Cardiac septum (tissue), 1 donor: ENCODE measurements at places on chromosomes 4 and X. TPM values are rescaled to one million over a fixed set of nuclear protein-coding genes. Genes with fewer than 3 reads are reported as not detected.

DNA sequence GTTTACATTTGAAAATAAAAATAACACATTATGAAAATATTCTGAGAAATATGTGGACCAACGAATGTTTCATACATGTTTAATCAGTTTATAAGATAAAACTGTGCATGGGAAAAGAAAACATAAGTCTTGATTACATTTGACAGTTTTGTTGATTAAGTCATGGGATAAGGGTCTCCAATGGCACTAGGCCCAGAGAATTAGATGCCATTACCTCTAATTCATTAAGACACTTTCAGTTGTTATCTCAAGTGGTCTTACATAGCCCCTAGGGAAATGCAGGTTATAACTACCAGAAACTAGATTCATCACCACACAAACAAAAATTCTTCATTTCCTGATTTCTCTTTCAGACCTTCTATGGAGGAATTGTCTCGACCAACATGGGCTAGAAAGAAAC is 300.8 kb downstream of the PCDH7 start:
- no peak for DNase-seq

- no peak for DNase-seq
These were observed 221.3 kb downstream of the DCTD start for GRCh38 chr4:182695842-182696241.

DNA sequence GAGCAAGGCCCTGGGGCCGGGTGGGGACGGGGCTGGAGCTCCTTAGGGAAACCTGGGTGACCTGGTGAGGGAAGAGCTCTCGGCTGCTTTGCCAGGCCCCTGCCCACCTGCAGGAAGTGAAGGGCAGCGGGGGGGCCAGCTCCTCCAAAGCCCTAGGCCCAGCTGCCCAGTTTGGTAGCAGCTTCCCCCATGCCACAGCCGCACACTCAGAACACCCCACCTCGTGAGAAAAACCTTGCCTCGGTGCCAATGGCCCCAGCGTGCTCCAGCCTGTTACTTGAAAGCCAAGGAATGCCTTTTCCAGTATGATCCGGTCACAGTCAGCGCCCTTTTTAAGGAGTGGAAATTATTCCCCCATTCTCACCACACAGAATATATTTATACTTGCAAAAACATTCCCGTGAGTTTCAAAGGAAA is 38.3 kb downstream of the ACOX3 start:
- DNase-seq: no peak

DNA sequence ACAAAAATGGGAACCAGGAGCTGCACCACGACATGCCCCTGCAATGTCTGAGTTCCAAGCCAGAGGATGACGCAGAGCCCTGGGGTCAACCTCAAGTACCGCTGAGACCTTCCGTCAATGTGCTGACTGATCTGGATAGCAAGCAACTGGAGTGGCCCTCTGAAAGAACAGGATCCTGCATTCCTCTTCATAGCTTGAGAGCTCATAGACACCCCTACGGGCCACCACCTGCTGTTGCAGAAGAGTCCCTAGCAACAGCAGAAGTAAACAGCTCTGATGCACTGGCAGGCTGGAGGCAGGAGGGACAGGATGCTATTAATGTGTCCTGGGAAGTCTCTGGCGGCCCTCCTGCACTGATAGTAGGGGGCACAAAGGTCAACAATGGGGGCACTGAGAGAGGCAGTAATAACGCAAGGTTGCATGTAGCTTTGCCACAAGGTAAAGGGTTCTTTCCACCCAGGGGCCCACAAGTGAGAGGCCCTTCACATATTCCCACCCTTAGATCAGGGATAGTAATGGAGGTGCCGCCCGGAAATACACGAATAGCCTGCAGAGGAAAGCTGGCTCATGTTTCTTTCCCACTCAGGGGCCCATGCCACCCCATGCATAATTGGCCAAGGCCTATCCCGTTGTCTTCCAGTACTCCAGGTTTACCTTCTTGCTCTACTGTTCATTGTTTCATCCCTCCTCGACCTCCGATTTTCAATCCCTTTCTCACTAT is 1.3 kb downstream of the PRR32 start:
- DNase-seq: no peak

GRCh38 chrX:44873415-44874276 is 658 bp downstream of the KDM6A start:
- DNase-seq: peak; percentile 81

- DNase-seq: no peak
These were observed 20.2 kb downstream of the SETD7 start for GRCh38 chr4:139535871-139536234.

C4orf50 gene
- 0.03 TPM for total RNA-seq

GRCh38 chrX:119482041-119482440 is 13.8 kb downstream of the SLC25A5 start:
- DNase-seq: no peak

BST1 gene
- total RNA-seq: 2.5 TPM

GRCh38 chr4:187390646-187391045 is 604.9 kb upstream of the ZFP42 start:
- no peak for DNase-seq

AGTR2 gene
- not detected for total RNA-seq

LINC00632 gene
- 191 TPM for total RNA-seq

- DNase-seq: no peak
These were observed at the start of gene XKRX for GRCh38 chrX:100928660-100929613. Gene XKRX, minus strand, starts transcription at chrX:100928917. Its CDS starts 613 bp downstream, at chrX:100928304.

DNA sequence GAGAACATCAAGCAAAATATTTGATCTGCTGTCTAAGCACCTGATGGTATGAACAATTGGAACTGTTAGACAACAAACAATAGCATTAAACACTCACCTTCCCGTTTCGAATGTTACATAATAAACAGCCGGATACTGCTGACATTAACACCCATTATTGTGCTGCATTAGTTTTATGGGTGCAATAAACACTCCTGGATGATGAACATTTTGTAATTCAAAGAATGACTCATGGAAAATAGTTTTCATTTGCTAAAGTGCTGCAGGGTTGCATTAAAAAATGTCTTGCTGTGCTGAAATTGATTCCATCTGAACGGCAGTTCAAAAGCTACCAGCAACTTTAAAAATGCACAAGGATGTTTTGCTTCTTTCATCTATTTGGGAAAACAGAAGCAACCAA is 100.8 kb upstream of the SORBS2 start:
- DNase-seq: no peak

DNA sequence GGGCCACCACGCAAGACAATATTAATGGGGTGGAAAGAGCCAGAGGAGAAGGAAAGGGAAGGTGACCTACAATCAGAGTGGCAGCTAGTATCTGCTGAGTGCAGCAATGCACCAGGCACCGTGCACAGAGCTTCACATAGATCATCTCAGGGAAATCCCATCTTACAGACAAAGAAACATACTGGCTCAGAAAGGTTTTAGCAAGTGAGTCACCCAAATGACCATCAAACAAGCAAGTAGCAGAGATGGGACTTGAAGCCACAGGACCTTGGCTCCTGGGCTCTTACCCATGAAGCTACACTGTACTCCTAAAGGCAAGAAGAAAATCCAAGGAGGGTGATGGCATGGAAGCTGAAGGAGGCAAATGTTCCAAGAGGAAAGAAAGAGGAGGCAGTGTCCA is 6.8 kb downstream of the ANXA5 start:
- DNase-seq: no peak

GRCh38 chr4:94567811-94568210 is 116.1 kb downstream of the PDLIM5 start:
- no peak for DNase-seq

GRCh38 chr4:124596816-124597215 is 115.7 kb downstream of the ANKRD50 start:
- DNase-seq: no peak

- DNase-seq: no peak
These were observed 64.8 kb downstream of the HPGD start for GRCh38 chr4:174457468-174457867.

BRCC3 gene
- 15.6 TPM for total RNA-seq

IL2RG gene
- 2.3 TPM for total RNA-seq

UGT2B10 gene
- total RNA-seq: not detected

DNA sequence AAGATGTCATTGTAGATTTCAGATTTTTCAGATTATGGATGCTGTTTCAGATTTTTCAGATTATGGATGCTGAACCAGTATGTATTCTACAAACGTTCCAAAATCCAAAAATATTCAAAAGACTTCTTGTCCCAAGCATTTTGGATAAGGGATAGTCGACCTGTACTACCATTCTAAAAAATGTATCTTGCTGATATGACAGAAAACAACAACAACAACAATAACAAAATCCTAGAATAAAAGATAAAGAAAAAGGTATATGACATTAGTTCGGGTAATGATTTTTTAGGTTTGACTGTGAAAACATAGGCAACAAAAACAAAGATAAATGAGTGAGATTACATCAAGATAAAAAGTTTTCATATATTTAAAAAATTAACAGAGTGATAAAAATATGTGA is 122.1 kb downstream of the GABRA2 start:
- no peak for DNase-seq

MAGEC2 gene
- not detected for total RNA-seq

MAGEE2 gene
- total RNA-seq: not detected

DNA sequence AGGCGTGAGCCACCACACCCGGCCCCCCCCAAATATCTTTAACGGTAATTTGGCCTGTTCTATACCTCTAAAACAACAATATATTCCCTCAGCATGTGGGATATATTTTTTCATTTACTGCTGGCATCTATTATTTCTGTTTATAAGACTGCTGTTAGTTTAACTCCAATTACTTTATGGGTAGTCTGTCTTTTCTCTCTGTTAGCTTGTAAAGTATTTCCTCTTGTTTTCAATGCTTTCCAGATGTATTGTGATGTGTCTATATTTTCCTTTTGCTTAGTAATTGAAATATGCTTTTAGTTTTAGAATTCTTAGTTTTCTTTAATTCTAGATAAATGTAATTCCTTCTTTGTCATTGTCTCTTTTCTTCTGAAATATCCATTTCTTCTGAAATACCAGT is 445.8 kb downstream of the ANKRD50 start:
- DNase-seq: no peak

HMX1 gene
- not detected for total RNA-seq

GRCh38 chr4:3461515-3462291 is 1.4 kb upstream of the DOK7 start:
- peak; percentile 90 for DNase-seq

- DNase-seq: no peak
These were observed 164.0 kb downstream of the STK32B start for GRCh38 chr4:5215321-5215720.

GRCh38 chr4:152369203-152369901 is 166.5 kb downstream of the FBXW7 start:
- DNase-seq: no peak

- no peak for DNase-seq
These were observed 1.1 kb upstream of the CUL4B start for GRCh38 chrX:120561634-120562568.

DNA sequence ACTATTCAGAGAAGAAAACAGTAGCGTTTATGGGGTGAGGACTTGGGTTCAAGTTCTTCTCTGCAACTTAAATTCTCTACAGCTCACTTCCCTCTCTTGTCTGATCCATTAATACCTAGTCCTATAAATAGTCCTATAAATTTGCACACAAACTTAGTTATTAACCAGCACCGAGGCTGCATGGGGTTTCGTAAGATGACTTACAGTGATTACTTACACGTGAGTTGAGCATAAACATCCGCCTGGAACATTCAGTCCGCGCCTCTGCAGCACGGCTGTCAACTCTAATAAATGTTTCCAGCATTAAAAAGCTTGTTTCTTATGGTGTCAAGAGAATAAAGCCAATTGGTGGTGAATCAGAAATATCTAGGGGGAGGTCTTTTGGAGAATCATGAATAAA is 103.0 kb upstream of the ENPP6 start:
- no peak for DNase-seq

GRCh38 chrX:133364196-133364595 is 51.1 kb downstream of the GPC4 start:
- DNase-seq: no peak

S100P gene
- 2.8 TPM for total RNA-seq

GRCh38 chr4:48247878-48248558 is 21.6 kb downstream of the TEC start:
- DNase-seq: no peak

USP9X gene
- 80.9 TPM for total RNA-seq

DNA sequence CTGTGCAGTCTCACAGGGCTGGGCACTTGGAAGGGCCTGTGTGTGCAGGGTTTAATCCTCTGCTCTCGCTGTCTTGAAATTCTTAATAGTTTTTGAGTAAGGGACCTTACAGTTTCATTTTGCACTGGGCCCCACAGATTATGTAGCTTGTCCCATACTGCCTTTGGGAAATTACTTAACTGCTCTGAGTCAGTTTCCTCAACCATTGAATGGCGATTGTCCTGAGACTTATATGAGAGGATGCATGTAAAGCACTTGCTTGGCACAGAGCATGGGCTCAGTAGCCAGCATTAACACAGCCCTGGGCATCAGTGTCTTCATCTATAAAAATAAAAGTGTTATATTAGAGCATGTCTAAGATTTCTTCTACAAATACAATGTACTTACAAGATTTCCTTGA is 55.8 kb downstream of the CLCN5 start:
- DNase-seq: no peak

DNA sequence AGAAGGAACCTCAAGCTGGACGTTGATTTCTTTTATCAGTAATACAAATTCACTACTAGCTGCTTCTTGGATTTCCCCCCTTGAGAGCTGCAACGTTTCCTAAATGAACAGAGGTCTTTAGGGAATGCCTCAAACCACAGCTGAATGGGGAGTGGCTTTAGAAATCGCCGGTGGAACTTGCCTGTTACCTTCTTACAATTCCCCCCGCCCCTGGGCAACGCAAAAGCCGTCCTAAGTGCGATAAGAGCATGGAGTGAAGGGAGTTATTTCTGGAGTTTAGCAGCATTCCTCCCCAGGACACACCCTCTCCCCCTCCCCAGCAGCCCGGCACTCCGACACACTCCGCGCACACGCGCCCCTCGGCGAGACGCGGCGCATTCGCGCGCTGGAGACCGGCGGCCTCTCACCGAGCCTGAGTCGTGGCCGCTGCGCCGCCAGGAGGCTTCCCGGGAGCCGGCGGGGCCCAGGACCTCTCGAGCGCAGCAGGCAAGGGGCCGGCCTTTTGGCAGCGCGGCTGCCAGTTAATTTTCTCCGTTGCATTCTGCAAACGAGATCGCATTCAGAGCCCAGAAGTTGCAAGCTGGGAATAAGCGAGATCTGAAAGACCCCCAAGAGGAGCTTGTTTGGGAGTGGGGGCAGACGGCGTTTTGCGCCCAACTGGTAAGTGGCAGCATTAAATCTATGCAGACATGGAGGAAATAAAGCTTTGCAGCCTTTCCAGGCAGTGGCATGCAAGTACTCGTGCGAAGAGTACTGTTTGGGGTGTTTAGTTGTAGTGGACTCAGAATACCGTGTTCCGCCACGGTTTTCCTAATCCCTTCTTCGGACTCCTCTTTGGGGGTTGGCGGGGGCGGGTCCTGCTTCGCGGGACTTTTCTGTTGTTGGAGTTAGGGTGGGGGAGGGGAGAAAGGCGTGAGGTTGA is 134.7 kb downstream of the PALLD start:
- no peak for DNase-seq

KIAA1210 gene
- total RNA-seq: 0.08 TPM

DNA sequence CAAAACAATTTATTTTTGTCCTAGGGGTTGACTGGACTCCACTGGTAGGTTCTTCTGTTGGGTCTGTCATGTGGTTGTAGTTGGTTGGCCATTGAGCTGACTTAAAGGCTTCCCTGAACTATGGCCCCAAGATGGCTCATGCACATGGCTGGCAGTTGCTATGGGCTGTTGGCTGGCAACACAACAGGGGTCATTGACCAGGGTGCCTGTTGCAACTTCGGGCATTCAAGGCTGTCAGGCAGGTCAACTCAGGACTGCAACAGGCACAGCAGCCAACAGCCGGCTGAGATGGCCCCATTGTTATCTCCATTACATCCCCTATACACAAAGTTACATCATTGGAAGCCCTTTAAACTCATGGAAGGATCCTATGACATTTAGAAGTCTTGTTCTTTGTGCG is 109.7 kb upstream of the CPEB2 start:
- DNase-seq: no peak
